KBM-7 (cell line): ENCODE measurements at places on chromosomes 7 and 10.

GRCh38 chr7:114519240-114519639, 104.6 kb downstream of the FOXP2 start:
- no peak for DNase-seq

- no peak for DNase-seq
These were observed 38.1 kb downstream of the MKI67 start for GRCh38 chr10:128087884-128088709.

GRCh38 chr10:77578583-77579227, 58.9 kb downstream of the KCNMA1 start:
- DNase-seq: no peak

DNA sequence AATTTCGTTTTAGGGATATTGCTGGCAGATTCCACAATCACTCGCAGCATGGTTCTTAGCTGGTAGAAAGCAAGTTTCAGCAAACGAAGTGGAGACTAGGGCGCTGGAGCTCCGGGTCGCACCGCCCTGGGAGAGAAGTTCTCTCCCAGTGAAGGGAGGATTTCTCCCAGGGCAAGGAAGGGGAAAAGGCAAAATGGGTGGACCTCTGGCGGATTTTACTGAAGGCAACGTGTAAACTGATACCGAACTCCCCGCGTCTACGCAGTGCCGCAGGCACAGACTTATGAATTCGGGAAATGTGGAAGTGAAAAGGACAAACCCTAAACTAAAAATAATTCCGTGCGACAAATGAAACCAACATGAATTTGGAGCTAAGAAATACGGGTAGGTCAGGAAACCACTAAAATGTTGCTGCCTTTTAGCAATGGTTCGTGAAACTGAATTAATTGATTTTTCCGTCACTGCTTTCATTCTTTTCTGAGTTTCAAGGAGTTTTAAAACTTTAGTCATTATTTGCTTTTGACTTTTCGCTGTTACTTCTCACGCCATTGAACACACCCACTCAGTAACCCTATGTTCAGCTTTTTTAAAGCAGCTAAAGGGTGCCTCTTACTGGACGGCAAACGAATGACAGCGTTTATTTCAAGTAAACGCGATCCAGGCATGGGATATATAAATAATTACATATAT, at the start of gene MYOF:
Gene MYOF, minus strand, starts transcription at position 190 of the 690 bp plus-strand sequence. Its CDS starts 140 bp downstream, at position 50.
- peak; percentile 89 for DNase-seq

- no peak for DNase-seq
These were observed 155.6 kb downstream of the SH3PXD2A start for GRCh38 chr10:103699611-103700435.

GRCh38 chr7:26777385-26777784, 87.0 kb downstream of the SKAP2 start:
- DNase-seq: no peak

GRCh38 chr10:30750971-30751677, 121.6 kb upstream of the LYZL2 start:
- peak; percentile 16 for DNase-seq

- no peak for DNase-seq
These were observed 290.2 kb downstream of the C7orf25 start for GRCh38 chr7:42621543-42622219.

DNA sequence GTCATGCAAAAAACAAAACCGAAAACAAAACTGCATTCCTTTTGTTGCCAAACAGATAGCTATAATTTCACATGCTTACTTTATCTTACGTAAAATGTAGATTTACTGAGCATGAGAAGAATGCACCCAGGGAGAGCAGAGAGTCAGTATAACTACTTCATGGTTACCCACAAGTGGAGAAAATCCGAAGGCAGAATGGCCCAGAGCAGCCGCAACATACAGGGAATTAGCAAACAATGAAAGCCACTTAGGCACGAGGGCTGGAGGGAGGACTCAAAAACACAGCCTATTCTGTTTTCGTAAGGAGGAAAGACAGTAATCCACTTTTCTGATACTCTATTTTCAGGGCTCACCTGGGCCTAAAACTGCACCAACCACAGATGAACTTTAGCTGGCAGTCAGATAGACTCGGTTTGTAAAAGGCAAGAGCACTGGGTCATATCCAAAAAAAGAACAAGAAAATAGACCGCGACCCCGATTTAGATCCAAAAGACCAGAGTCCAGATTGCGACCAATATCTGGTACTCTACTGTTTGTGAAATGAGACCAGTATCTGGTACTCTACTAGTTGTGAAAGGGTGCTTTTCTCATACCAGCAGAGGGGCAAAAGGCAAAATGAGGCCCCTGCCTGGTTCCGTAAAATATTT, 1.3 kb downstream of the ITPRIP start:
- no peak for DNase-seq

DNA sequence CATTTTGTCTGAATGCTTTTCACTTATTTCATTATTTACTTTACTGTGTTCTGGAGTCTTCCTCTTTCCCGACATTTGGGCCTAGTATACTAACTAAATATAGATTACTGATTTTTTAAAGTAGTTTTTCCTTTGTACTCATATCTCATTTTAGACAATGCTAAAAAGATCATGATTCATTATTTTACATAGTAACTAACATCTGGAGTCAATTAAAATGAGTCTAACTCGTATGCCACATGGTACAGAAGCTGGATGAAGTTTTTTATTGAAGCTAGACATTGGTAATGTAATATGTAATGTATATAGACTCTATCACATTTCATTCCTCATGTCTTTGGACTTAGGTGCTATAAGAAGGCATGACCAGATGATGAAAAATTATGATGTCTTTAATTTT, 156.3 kb upstream of the HGF start:
- DNase-seq: no peak

DNA sequence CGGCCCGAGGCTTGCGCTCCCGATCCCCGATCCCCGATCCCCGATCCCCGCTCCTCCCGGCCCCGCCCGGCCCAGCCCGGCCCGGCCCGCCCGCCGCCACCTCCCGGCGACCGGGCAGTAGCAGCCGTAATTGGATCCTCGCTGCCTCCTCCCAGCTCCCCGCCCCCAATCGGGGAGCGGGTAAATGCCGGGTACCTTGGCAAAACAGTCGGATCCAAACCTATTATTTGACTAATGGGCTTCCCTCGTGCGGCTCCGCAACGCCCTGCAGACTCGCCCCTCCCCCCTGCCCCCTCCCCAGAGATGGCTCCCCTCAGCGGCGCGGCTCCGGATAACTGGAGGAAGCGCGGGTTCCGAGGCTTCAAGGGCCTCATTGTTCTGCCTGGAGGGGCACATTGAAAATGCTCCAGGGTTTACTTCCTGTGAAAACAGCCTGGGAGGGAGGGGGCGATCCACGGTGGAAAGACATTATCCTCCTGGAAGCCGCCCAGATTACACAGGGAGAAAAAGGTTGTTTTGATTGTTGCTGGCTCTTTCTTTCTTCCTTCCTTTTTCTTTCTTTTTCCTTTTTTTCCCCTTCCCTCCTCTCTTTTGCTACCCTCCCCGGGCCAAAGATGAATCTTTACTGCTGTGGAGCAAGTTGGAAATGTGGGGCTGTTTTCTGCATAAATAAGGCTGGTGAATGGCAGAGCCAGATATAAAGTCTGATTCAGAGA, 94.7 kb upstream of the ZMIZ1 start:
- peak; percentile 44 for DNase-seq

GRCh38 chr7:7870555-7870954, 98.0 kb upstream of the GLCCI1 start:
- DNase-seq: no peak

DNA sequence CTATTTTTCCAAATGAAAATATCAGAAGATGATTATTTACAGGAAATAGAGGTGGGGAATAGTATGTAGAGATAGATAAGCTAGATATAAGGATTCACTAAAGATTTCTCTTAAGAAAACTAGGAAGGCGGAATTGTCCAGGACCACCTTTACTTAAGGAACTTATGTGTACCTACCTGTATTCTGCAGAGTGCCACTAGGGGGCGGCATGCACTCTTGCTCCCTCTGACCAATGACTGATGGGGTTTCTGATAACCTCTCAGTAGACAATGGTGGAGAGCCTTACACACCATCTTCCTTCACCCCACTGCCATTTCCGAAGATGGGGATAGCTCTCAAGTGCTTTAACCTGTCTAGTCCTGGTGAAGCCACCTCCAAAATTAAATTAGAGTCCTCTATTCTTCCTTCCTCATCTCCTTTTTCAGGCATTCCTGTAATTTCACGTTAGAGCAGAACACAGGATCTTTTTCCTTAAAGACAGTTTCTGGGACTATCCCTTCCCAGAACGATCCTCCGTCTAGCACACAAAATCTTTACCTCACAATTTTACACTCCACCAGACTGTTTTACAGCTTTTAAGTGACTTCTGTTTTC, 453.1 kb downstream of the SORCS1 start:
- peak; percentile 33 for DNase-seq

GRCh38 chr10:87734987-87735827, 75.5 kb downstream of the PAPSS2 start:
- DNase-seq: peak; percentile 68

DNA sequence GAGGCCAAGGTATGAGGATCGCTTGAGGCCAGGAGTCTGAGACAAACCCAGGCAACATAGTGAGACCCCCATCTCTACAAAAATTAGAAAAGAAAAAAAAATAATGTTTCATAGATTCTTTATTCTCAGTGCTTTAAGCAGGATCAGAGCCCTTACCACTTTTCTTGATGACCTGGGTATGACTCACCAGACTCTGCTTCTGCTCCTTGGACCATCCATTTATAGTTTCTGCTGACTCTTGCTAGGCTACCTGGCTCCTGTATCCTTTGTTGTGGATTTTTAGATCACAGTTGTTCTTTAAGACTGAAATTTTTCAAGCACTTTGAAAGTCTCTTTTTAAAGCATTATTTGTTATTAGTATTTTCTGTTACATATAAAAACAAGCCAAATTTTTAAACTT, 411.1 kb downstream of the GFRA1 start:
- no peak for DNase-seq

GRCh38 chr7:27873981-27874957, 134.3 kb downstream of the TAX1BP1 start:
- no peak for DNase-seq

GRCh38 chr7:42902331-42902730, 9.5 kb downstream of the C7orf25 start:
- no peak for DNase-seq

DNA sequence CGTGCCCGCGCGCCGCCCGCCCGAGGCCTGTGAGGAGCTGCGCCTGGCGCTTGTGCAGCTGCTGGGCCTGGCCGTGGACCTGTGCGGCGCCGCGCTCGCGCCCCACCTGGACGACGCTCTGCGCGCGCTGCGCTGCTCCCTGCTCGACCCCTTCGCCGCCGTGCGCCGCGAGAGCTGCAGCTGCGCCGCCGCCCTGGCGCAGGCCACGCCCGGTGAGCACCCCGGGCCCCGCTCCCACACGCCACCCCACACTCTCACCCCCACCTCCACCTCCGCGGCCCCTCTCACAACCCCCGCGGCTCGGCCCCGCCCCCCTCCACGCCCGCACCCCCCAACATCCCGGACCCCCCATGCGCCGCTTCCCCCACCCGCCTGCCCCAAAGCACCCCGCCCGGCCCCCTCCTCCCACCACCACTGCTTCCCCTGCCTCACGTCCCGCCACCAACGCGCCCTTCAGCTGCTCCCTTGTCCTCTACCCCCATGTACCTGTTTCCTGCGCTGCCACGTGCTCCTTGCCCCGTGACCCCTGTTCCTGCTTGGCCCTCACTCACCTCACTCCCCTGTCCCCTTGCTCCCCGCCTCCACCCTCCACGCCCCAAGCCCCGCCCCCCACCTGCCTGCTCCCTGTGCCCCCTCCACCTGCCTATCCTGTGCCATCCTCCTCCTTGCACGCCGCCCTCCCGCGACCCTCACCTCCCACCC, at the start of gene PRKAR1B:
Gene PRKAR1B, minus strand, starts transcription at position 178 of the 702 bp plus-strand sequence. CDS start 15,776 bp downstream, outside the sequence.
- no peak for DNase-seq

- DNase-seq: no peak
These were observed 362.7 kb downstream of the GLRX3 start for GRCh38 chr10:130498934-130499333.

DNA sequence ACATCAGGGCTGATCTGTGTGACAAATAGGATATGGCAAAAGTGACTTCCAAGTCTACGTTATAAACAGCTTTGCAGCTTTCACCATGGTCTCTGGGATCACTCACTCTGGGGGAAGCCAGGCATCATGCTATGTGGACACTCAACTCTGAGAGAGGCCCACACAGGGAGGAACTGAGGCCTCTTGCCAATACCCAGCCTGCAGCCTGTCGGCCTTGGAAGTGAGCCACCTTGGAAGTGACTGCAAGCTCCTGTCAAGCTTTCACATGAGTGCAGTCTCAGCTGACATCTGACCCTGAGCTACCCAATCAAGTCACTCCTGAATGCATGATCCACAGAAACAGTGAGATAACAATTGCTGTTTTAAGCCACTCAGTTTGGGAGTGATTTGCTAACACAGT, 56.5 kb downstream of the MMRN2 start:
- no peak for DNase-seq

- no peak for DNase-seq
These were observed 211.3 kb downstream of the BICC1 start for GRCh38 chr10:58723966-58724365.

GRCh38 chr10:35336084-35336831, at the start of gene CCNY:
Gene CCNY (plus strand): TSS chr10:35336509. CDS start chr10:35337054, 545 bp downstream.
- peak; percentile 59 for DNase-seq

DNA sequence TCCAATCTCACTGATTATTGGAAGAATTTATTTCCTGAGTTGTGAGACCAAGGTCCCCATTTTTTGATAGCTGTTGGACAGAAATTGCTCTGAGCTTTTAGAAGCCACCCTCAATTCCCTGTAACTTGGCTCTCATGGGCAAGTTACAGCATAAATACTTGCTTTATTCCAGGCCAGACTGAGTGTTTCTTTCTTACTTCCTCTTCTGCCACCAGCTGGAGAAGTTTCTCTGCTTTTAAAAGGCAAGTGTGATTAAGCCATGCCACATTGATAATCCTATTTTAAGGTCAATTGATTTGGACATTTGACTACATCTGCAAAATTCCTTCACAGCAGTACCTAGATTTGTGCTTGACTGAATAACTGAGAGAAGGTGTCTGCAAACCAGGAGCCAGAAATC, 14.1 kb upstream of the TAS2R41 start:
- DNase-seq: peak; percentile 9

- peak; percentile 90 for DNase-seq
These were observed 113.2 kb upstream of the RHEB start for GRCh38 chr7:151632750-151633515.

GRCh38 chr7:55575733-55576132, 3.4 kb upstream of the VOPP1 start:
- DNase-seq: no peak

DNA sequence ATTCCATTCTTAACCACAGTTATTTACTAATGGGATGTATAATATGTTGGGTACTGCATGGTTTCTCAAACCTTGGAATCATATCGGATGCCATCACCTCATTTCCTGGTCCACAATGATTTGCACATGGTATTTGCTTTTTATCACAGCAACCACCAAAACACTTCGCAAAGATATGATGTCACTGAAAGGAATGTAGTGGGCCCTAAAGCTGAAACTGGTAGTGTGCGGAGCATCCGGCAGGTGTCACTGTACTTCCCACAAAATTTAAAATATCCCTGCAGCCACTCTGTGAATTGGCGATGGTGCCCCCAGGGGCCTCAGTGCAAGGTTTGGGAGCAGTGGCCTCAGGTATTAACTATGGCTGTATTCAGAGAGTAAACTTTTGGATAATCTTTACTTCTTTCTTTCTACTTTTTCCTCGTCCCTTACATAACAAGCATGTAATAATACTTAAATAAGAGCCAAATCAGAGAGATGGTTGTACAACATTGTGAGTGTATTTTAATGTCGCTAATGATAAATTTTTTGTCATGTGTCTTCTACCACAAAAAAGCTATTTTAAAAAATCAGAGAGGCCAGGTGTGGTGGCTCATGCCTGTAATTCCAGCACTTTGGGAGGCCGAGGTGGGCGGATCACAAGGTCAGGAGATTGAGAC, 66.2 kb downstream of the FAM241B start:
- DNase-seq: peak; percentile 85

- DNase-seq: no peak
These were observed 81.7 kb downstream of the RNF216 start for GRCh38 chr7:5699467-5700384.
